Stimulated activated CD4-positive, alpha-beta T cell treated with anti-CD3 and anti-CD28 coated beads, Interleukin-15, amount 100 ng/mL, for 1 hour (primary cell): ENCODE measurements at places on chromosomes 7 and 10.

DNA sequence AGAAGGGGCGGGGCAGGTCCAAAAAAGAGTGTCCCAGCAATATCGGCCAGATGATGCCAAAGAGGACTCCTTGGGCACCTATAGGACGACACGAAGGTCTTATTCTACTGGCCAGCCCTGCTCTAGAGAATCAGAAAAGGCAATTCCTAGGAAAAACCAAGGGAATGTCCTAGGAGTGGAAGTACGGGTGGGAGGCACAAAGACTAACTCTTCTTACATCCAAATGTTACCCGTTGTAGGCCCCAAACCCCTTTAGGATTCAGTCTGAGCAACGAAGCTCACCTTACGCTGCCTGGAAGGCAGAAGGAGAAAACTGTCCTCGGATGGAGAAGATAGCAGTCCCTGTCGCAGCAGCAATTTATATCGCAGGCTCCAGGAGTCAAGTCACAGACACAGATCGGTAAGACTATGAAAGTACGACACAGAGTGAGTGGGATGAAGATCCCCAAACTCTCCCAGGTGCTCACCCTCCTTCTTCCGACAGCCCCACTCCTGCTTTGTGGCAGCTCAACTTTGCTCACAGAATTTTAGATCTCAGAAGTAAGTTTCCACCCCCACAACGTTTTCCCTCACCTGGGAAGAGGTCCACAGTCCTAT is 558 bp downstream of the TCTN3 start:
- DNase-seq: no peak

DNA sequence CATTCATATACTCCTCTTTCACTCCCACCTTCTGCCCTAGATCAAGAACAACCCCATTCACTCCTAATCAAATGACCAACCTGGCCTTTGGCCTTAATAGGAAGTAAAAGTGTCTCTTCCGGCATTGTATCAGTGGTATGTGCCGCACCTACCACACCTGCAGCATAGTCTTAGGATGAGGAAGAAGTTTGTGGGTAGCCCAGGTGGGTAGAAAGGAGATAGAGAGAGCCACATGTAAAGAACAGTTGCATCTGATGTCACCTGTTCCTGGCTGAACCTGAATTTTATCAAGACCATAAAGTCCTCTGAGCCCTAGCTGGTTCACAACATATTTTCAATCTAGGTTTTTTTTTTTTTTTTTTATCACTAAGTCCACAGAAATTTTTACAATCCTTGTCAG is 55.5 kb upstream of the PTPN12 start:
- no peak for DNase-seq

- DNase-seq: no peak
Observed at GRCh38 chr10:21700474-21700873, 166.4 kb downstream of the MLLT10 start.

DNA sequence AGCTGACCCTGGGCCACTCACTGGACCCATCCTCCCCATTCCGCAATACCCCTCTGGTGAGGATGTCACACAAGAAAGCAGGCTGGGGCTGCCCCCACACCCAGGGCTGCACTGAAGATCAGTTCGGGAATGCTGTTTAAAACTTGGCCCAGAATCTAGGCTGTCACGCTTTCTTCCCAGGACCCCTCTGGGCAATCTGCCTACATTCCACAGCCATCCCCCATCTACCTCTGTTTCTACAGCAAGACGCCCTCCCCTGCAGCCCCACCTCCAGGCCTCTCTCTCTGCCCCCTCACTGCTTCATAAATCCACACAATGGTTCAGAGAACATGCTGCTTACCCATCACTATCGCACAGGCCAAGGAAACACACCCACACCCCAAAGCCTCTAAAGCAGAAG is 36.1 kb downstream of the XPNPEP1 start:
- no peak for DNase-seq

DNA sequence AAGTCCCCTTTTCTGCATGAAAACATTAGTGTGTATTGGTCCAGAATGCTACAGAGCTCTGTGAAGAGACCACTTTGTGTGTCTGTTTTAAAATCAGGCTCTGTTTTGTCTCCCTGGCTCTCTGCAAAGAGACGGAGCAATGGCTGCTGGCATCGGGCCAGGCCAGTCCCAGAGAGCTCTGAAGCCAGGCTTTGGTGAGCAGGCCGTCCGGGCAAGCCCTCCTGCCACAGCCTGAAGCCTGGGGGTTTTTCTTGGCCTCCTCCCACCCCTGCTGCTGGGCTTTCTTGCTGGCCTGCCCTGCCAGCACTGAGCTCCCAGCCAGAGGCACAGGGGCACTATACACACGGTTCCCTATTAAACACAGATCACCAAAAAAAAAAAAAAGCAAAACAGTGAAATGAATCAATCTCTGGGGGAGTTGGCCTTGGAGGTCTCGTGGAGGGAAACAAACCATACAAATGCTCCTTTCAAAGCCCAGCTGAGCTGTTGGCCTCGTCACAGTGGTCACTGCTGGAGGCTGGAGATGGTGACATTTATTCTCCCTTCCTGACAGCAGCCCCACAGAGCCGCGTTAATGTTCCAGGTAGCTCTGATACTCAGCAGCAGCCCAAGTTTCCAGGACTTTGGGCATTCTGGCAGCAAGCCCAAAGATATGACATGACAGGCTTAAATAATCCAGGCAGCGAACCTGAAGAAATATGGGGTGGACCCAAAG is 237.2 kb downstream of the TCF7L2 start:
- DNase-seq: no peak

DNA sequence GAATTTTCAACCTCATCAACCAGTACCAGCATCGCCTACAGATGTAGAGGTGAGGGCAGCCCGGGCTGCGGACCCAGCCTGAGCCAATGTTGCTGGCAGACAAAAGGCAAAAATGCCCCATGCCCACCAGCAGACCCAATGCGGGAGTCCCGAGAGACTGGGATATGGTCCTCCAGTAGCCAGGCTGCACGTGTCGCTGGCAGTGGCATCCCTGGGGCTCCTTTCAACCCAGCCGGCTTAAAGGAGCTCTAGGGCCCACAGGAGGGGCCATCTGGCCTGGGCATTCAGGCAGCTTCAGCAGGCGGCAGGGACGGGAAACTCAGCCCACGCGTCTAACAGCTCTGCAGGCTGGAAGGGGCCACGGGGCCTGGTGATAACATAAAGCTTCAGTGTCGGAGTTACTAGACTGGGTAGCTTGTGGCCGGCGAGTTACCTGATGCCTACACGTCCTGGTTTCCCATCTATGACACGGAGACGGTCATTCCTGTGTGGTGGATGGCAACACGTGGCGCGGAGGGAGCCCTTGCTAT is 70.7 kb downstream of the PROSER2 start:
- DNase-seq: no peak
